ENCODE measurements at places on chromosomes 6 and 20.

- DNase-seq = no peak
Observed at GRCh38 chr20:35394271-35394670, 17.5 kb downstream of the UQCC1 start.

GRCh38 chr6:84774985-84775284, 10.5 kb upstream of the TBX18 start:
- no peak for DNase-seq

DNA sequence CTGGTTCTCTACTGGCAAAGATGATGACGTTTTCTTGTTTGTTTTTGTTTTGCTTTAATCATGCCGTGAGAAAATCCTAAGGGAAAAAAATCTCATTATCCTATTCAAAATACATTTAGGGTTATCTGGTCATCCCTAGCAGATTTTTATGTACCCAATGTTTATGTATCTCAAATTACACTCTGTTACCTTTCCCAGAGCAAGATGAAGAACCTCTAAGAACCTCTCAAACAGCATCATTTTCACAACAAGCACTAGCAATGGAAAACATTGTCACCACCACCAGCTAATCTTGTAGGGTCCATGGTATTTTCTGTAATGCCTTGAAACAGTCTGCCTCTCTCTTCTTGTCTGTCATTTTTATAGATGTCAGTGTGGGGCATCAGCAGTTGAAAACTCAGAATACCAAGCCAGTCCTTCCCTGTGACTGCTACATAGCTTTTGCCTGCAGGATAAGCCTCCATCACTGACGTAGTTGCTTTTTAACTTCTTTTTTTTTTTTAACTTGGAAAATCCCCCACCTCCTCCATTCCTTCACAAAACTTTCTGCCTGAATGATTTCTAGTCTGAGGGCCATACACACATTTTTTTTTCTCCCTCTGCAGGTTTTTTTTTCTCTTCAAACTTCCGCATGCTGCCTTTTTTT, 2.4 kb upstream of the SNAP25 start:
- no peak for DNase-seq

DNA sequence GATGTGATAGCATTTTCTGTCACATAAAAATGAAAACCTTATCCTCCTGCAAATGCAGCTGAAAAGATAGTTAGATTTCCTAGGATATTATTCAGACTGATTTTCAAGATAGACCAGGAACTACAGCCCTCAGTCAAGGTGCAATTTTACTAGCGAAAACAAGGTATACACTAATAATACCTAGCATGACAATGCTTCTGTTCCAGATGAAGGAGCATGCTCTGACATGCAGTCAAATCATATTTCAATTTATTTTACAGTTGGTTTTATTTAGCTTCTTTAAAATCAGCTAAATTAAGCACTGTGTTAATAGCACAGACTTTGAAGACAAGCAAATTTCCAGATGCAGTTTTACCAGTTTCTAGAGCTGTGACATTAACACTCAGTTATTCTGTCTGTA, 14.2 kb upstream of the TNFAIP3 start:
- DNase-seq = no peak

- no peak for DNase-seq
Observed at GRCh38 chr6:113954653-113955052, 16.3 kb downstream of the HDAC2 start.

Measured in SK-N-MC (cell line).